ENCODE measurements at places on chromosomes 1 and 21. TPM values are rescaled to one million over a fixed set of nuclear protein-coding genes. Genes with fewer than 3 reads are reported as not detected.

Gene HHIPL2
- polyA plus RNA-seq: not detected

Gene FCRL5
- polyA plus RNA-seq: not detected

Gene KRTAP12-2
- polyA plus RNA-seq: not detected

Gene C1QB
- 100 TPM for polyA plus RNA-seq

Gene KHDRBS1
- 33.2 TPM for polyA plus RNA-seq

Gene FAM151A
- polyA plus RNA-seq: 0.64 TPM

Gene ARL8A
- polyA plus RNA-seq: 21.5 TPM

Gene DPT
- 28.8 TPM for polyA plus RNA-seq

Gene IVL
- polyA plus RNA-seq: not detected

Gene TEKT2
- polyA plus RNA-seq: 0.06 TPM

Gene DNASE2B
- not detected for polyA plus RNA-seq

Gene PADI2
- 0.07 TPM for polyA plus RNA-seq

Gene S100A16
- 98.6 TPM for polyA plus RNA-seq

Gene NPR1
- polyA plus RNA-seq: 24.3 TPM

Gene SLC35A3
- 3.2 TPM for polyA plus RNA-seq

Gene POGK
- polyA plus RNA-seq: 5.6 TPM

Gene AK5
- polyA plus RNA-seq: 0.51 TPM

Gene GJA8
- polyA plus RNA-seq: not detected

Gene OMA1
- 8.2 TPM for polyA plus RNA-seq

Gene TSEN15
- polyA plus RNA-seq: 21.6 TPM

Gene MPL
- 0.22 TPM for polyA plus RNA-seq

Gene ZNF593OS
- 0.46 TPM for polyA plus RNA-seq

Gene RPTN
- polyA plus RNA-seq: not detected

Gene TAS1R2
- polyA plus RNA-seq: not detected

Gene ELAPOR1
- polyA plus RNA-seq: 0.07 TPM

Gene CFAP45
- polyA plus RNA-seq: 1.4 TPM

Gene SMG5
- 44.8 TPM for polyA plus RNA-seq

Gene LRRC40
- polyA plus RNA-seq: 6.5 TPM

Gene KCNA2
- 0.04 TPM for polyA plus RNA-seq

Gene ALX3
- polyA plus RNA-seq: not detected

Gene ABCG1
- 11.6 TPM for polyA plus RNA-seq

Gene IQGAP3
- 0.09 TPM for polyA plus RNA-seq

Gene BEND5
- polyA plus RNA-seq: 9.1 TPM

Gene TNN
- 0.07 TPM for polyA plus RNA-seq

Gene SELL
- polyA plus RNA-seq: 1.2 TPM

Gene HLX
- polyA plus RNA-seq: 4.8 TPM

Gene VSIG8
- not detected for polyA plus RNA-seq

Gene OR2T2
- not detected for polyA plus RNA-seq

Gene PCP4L1
- polyA plus RNA-seq: 0.29 TPM

Gene FCRLB
- 0.22 TPM for polyA plus RNA-seq

Gene MT1HL1
- not detected for polyA plus RNA-seq

Gene TTC39A
- 4.3 TPM for polyA plus RNA-seq

Gene DIRAS3
- 7.1 TPM for polyA plus RNA-seq

Gene IARS2
- polyA plus RNA-seq: 12.1 TPM

Gene KISS1
- polyA plus RNA-seq: not detected

Gene NCAM2
- polyA plus RNA-seq: 0.59 TPM

Gene HAO2
- not detected for polyA plus RNA-seq

Gene C1orf141
- polyA plus RNA-seq: not detected

Gene CFAP107
- polyA plus RNA-seq: not detected

Gene PLA2G4A
- polyA plus RNA-seq: 1.0 TPM

Gene SPRR2A
- polyA plus RNA-seq: not detected

Gene SPATA46
- polyA plus RNA-seq: not detected

Gene TMEM51
- 3.9 TPM for polyA plus RNA-seq

Gene CCDC185
- polyA plus RNA-seq: not detected

Gene TAL1
- polyA plus RNA-seq: 7.4 TPM

Gene GPR25
- not detected for polyA plus RNA-seq
